ENCODE measurements at places on chromosomes 7 and 10.
A peak's percentile ranks its signal among the peaks of the same experiment; 100 is the strongest.

DNA sequence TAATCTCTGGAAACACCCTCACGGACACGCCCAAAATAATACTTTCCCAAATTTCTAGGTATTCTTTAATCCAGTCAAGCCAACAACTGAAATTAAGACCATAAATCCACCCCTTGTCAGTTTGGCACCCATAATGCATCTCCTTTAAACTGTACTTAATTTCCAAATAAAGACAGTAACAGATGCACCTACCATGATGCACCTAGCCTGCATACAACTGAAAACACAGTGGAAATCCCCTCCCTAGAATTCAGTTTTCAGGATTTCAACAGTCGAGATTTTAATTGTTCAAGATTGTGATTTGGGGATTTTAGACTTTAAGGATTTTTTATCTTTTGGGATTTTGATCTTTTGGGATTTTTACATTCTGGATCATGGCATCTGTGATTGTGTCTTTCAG is 17.1 kb downstream of the STK17A start:
- DNase-seq, result no peak

GRCh38 chr7:128200376-128200775 is 40.7 kb upstream of the LEP start:
- no peak for DNase-seq

GRCh38 chr10:78454123-78454645 is 420.5 kb downstream of the RPS24 start:
- DNase-seq, result no peak

- DNase-seq, result no peak
Observed at GRCh38 chr7:25289518-25289917, 61.2 kb upstream of the NPVF start.

DNA sequence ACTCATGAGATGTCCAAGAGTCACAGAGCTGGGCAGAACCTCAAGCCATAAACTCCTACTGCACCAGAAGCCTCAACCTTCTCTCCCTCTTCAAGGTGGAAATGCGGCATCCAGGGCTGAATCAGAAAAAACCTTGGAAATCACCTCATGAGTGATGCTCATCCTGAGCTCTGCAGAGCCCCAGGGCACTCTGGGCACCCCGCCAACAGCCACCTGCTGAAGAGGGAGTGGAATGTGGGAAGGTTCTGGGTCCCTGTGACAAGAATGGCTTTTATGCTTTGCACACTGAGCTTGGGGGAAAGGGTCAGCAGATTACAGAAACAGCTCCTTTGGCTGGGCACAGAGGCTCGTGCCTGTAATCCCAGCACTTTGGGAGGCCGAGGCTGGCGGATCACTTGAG is 18.8 kb downstream of the NUDT1 start:
- no peak for DNase-seq

DNA sequence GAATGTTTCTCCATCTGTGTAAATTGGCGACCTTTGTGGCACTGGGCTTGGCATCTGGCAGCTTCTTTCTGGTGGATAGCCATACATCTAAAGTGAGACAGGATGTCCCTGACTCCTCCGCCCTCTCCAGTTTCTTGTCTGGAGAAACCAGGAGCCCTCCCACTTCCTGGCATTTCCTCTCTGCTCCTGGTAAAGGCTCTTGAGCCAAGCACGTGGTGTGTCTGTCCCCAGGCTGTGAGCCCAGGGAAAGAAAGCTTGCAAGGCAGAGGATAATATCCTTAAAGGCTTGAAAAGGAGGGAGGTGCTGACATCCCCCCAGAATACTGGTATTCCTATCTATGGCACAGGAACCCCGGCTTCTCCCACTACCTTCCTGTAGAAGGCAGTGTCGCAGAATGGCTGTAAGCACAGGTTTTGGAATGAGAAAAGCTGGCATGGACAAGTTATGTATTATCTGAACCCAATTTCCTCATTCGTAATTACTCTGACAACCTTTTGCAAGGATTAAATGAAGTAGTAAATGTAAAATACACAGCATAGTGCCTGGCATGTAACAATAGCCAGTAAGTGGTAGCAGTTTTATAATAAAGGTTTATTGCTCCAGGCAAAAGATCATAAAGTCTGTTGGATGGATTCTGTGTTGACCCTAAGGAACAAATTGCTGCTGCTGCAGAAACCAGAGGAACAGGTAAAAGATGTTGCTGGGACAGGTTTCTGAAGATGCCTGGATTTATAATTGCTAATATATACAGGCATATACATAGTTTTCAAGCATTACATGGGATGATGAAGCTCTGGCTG is 11.8 kb upstream of the ACSL5 start:
- DNase-seq, result peak; percentile 42

DNA sequence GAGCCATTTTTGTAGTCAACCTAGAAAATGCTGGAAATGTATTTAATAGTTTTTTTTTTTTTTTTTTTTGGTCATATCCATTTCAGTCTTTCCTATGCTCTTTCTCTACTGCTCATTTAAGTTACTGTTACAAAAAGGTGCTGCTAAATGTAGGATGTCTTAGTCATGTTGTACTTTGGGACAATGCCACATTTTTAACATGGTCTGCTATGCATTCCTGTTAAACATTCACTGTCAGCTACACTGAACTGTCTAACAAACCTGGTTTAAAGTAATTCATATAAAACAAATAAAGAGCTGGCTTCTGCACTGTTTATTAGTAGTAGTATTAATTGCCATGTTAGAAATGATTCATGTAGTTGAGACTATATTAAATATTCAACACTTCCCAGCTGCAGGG is 108.6 kb downstream of the NSUN6 start:
- DNase-seq, result no peak

DNA sequence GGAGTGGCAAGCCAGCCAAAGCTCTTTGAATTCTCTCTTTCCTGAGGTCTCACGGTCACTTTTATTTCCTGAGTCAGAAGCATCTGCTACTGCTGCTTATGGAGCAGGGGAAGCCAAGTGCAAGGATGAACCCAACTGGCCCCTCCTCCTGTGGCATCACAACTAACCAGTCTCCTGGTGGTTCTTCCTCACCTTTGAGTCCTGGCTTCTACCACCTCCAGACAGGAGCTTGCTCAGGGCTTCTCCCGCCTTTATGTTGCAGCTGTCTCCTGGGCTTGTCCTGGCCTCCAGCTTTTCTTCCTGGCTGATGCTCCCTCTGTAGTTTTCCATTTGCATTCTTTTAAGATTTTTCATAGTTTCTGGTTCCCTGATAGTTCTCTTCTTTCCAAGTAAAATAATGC is 349.7 kb upstream of the NRP1 start:
- peak; percentile 87 for DNase-seq

GRCh38 chr7:37341033-37341630 is 107.5 kb downstream of the ELMO1 start:
- no peak for DNase-seq
